Urinary bladder (tissue), 4 donors: ENCODE measurements at places on chromosomes 12 and 14. TPM values are rescaled to one million over a fixed set of nuclear protein-coding genes. Genes with fewer than 3 reads are reported as not detected.

The KCNK10 gene
- 1.1 TPM for total RNA-seq

The HOXC12 gene
- total RNA-seq = not detected

The CDCA4 gene
- total RNA-seq = 20.4 TPM

The ST8SIA1 gene
- 19.8 TPM for total RNA-seq

The LRP1-AS gene
- total RNA-seq = not detected

The ETFBKMT gene
- 5.7 TPM for total RNA-seq

The ADAMTS20 gene
- total RNA-seq = 1.0 TPM

The TMTC3 gene
- total RNA-seq = 82.5 TPM

The SCN8A gene
- 2.6 TPM for total RNA-seq

The SLC39A2 gene
- total RNA-seq = 1.2 TPM

The PTHLH gene
- 13.7 TPM for total RNA-seq

The FOXN4 gene
- total RNA-seq = not detected

The CDH24 gene
- total RNA-seq = 6.4 TPM

The LMO3 gene
- 57.0 TPM for total RNA-seq

The EID3 gene
- 7.7 TPM for total RNA-seq

The NR4A1 gene
- 18.3 TPM for total RNA-seq

The PRR4 gene
- 4.4 TPM for total RNA-seq

The GAS2L3 gene
- 60.9 TPM for total RNA-seq

The CLEC9A gene
- total RNA-seq = 0.90 TPM

The CLEC1B gene
- total RNA-seq = not detected

The PMCH gene
- total RNA-seq = not detected

The CD27 gene
- total RNA-seq = 0.26 TPM

The INHBC gene
- total RNA-seq = not detected

The ACOT6 gene
- total RNA-seq = not detected

The KRT80 gene
- total RNA-seq = 1.7 TPM

The CLEC12A gene
- 1.5 TPM for total RNA-seq

The KRT79 gene
- total RNA-seq = not detected

The BEGAIN gene
- total RNA-seq = 3.1 TPM

The TNFAIP2 gene
- total RNA-seq = 45.7 TPM

The FGD6 gene
- 20.4 TPM for total RNA-seq

The HNF1A gene
- not detected for total RNA-seq
